Upper lobe of right lung (tissue), 1 donor: ENCODE measurements at places on chromosomes 12 and 14.

GRCh38 chr14:72594099-72594901 lies 299.6 kb downstream of the DPF3 start:
- no peak overlapping the region for H3K4me3 ChIP-seq
- DNase-seq = no peak

- no peaks in the 10 kb centered on the region for H3K36me3 ChIP-seq
- no peaks in the 10 kb centered on the region for H3K4me1 ChIP-seq
- DNase-seq = no peak
- no peak overlapping the region for H3K4me3 ChIP-seq
These were observed 9.7 kb downstream of the PDE6H start for GRCh38 chr12:14982562-14982961.

DNA sequence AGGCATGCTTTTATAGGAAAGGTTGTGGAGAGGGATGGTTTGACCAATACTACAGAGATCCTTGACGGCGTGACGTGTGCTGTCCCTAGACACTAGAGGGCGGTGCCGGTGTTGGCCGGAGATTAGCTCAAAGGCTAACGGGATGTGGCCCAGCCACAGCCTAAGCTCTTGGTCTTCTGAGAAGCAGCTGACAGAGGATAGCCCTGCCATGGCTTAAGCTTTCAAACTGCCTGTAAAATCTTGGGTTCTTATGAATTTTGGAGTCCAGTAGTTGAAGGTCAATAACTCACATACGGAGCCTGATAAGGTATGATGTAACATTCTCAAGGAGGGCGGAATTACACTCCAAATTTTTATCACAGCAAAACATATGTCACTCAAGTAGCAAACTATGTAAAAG lies 515.7 kb upstream of the ATXN7L3B start:
- no peak overlapping the region for H3K27ac ChIP-seq
- H3K36me3 ChIP-seq = no peaks in the 10 kb centered on the region
- DNase-seq = no peak
- H3K4me1 ChIP-seq = no peaks in the 10 kb centered on the region
- H3K27me3 ChIP-seq = no peaks in the 10 kb centered on the region

- H3K27me3 ChIP-seq = no peaks in the 10 kb centered on the region
- peak overlapping the region; percentile 49 for H3K4me3 ChIP-seq
- no peaks in the 10 kb centered on the region for H3K36me3 ChIP-seq
- H3K4me1 ChIP-seq = no peaks in the 10 kb centered on the region
- H3K27ac ChIP-seq = no peak overlapping the region
- peak; percentile 51 for DNase-seq
These were observed 1.4 kb upstream of the SOX5 start for GRCh38 chr12:23950775-23951451.

DNA sequence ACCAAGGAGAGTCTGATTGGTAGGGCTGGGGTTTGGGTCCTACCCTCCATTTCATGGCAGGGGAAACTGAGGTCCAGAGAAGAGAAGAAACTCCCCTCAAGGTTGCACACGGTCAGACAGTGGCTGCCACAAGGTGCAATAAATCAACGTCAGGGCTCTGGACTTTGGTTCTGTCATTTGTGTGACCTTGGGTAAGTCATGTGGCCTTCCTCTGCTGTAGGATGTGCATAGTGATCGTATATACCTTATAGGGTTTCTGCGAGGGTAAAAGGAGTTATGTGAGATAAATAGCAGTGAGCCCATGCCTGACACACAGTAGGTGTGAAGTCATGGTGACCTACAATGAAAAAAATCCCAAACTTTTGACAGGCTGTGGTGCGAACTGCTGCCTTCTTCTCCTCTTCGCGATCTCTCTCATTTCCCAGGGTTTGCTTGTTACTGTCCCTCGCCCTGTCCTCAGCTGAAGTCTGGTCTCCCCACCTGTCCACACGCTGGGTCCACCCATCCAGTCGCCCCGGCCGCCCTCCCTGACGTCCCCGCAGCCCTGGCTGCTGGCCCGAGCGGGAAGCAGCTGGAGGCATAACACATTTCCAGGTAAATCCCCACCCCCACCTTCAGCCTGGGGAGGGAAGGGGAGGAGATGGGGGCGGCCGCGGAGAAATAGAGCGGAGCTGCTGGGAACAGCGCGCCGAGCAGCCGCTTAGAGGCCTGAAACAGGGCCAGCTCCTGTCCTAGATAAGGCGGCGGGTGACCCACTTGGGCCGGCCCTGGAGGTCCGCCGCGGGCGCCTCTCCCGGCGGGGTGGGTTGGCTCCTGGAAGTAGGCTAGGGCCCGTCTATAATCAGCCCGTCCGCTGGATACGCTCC lies 1.8 kb upstream of the FAM222A start:
- H3K4me1 ChIP-seq = peaks cover 16% of the 10 kb centered on the region
- H3K4me3 ChIP-seq = no peak overlapping the region
- H3K27ac ChIP-seq = no peak overlapping the region
- no peaks in the 10 kb centered on the region for H3K36me3 ChIP-seq
